ENCODE measurements at places on chromosomes 16 and 17.

DNA sequence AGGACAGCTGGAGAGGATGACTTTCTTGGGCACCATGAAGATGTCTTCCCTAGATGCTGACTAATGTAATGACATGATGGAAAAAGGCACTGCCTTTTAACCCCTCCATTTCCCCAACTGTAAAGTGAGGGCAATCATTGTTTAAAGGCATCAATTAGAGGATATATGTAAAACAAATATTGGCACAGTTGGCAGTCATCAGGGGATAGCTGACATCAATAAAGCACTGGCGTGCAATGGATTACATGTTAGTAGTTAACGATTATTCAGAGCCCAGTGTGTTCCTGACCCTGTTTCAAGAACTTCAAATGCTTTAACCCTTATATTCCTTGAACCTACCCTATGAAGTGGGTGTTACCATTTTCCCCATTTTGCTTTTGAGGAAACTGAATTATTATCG lies 100.7 kb downstream of the TMEM114 start:
- DNase-seq: no peak

DNA sequence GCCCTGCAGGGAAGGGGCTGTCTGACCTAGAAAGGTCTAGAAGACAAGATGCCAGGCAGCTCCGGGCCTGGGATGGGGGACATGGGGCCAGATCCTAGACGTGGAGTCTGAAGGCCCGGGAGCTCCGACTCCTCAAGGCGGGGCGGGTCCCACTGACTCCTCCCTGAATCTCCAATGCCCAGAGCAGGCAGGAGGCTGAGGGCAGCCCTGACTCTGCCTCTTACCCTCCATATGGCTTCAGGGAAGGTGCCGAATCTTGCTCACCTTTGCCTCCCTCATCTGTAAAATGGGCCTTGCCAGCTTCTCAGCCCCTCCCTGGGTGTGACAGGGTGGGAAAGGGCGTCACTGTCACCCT lies 14.8 kb downstream of the VASN start:
- DNase-seq: no peak

GRCh38 chr17:75724016-75725003 lies 3.1 kb downstream of the ITGB4 start:
- DNase-seq: no peak

DNA sequence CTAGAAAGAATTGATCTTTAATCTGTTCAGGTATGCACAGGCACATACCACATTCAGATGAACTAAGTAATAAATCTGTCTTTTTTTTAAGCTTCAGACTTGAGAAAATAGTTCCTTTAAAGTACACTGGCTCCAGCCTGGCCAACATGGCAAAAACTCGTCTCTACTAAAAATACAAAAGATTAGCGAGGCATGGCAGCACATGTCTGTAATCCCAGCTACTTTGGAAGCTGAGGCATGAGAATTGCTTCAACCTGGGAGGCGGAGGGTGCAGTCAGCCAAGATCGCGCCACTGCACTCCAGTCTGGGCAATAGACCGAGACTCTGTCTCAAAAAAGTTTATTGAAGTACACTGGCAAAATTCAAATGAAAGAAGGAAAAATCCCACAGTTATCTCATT lies 111.0 kb upstream of the NETO2 start:
- no peak for DNase-seq

DNA sequence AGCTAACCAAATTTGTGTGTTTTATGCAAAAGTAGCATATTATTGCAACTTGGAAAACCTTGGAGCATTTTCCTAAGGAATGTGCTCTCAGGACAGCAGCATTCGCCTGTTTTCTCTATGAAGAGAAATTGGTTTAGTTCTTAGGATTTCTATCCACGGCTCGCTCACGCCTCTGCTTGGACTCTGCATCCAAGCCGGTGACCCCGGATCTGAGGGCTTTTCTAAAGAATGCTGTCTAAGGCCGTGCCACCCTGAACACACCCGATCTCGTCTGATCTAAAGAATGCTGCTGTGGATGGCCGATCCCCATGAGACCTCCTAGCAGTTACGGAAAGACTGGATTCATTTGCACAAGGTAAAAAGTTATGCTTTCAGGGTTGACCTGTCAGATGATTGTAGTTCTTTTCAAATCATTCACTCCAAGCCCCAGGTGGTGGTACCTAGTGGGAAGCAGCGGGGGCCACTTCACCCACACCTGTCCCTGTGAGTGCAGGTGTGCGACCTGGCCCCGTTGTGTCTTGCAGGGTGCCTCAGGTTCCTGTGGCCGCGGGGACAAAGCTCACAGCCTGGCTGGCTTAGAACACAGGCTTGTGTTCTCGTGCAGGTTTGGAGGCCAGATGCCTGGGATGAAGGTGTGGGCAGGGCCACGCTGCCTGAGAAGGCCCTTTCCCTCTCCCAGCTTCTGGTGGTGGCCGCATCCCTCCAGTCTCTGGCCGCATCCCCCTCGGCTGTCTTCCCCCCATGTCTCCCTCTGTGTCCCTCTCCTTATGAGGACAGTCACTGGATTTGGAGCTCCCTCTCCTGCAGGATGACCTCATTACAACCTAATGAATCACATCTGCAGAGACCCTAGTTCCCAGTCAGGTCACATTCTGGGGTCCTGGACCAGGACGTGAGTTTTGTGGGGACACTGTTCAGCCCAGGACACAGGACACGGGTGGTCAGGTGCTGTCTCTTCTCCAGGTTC lies 71.1 kb downstream of the BANP start:
- DNase-seq: no peak

GRCh38 chr16:30805370-30806169 lies 18.6 kb upstream of the ZNF629 start:
- peak; percentile 86 for DNase-seq

GRCh38 chr16:75264999-75265910 lies 13.8 kb upstream of the BCAR1 start:
- DNase-seq: no peak

- DNase-seq: no peak
These were observed 15.5 kb upstream of the BRCA1 start for GRCh38 chr17:43140396-43141332.

GRCh38 chr16:85184404-85184803 lies 72.1 kb upstream of the CIBAR2 start:
- DNase-seq: no peak

GRCh38 chr16:71287911-71288310 lies 1.3 kb downstream of the CMTR2 start:
- DNase-seq: no peak

GRCh38 chr16:52861614-52862022 lies 191.1 kb downstream of the CHD9NB start:
- DNase-seq: no peak

Measured in putamen (tissue), 1 donor.